ENCODE measurements at places on chromosomes 2 and 18.
A peak's percentile ranks its signal among the peaks of the same experiment; 100 is the strongest.

DNA sequence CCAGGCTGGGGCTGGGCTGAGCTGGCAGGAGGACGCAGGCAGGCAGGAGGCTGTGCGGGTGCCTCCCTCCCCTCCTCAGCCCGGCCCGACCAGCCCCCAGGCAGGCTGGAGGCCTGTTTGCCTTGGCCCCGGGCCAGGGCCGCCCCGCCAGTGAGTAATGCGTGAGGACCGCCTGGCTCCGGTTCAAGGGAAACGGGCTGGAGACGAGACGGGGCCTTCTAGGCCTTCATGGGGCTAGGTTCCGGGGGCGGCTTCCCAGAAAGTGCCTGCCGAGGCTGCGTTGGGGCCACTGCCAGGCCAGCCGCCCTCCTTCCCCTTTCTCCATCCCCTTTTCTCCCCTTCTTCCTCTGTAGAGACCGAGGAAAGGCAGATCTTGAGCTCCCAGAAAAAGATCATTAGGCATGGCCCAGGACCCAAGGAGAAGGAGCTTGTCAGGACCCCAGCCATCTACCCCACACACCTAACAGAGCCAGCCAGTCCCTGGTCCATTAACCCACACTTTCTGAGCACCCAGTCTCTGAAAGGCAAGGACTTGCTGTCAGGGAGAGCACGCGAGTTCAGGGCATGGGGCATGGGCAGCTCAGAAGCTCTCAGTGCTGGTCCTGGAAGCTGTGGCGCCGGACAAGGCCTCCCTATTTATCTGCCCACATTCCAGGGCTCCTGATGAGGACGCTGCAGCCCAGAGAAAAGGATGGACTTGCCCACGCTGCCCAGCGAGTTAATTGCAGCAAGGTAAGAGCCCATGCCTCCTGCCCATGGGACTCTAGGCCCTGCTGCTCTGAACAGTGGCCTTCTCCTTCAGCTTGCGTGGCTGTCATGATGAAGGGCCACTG, 48.5 kb downstream of the SMAD7 start:
- peak; percentile 74 for DNase-seq

DNA sequence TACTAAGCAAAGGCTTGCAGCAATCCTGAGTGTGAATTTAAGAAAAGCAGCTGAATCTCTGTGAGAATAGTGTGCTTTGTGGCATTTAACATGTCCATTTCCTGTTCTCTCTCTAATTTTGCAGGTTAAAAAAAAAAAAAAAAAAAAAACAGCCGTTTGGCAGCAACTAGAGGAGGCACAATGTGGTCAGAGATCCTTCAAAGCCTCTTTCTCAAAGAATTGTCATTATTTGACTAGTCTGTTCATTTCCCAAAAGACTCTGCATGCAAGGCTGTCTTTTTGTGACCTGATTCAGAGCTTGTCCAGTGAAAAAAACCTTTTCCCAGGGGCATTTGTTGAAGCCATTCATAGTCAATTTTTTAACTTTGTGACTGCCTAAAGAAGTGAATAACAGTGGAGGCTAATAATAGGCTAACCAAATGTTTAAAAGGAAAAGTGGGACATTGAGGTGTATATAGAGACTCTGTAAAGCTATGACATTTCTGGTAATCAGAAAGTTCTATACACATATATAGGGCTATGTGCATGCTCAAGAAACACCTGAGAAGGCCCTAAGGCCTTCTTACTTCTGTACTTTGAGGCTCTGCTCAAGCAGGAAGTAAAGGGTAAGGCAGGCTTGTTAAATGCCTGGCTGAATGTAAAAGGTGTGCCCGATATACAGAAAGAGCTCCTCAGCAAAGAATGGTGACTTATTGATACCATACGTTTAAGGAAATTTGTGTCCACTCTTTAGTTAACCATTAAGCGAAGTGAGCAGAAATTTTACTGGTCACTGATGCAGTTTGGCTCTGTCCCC, 289.6 kb upstream of the RAB6C start:
- DNase-seq = no peak

- no peak for DNase-seq
Observed at GRCh38 chr18:32302806-32303205, 113.0 kb downstream of the MEP1B start.

GRCh38 chr2:219998714-219999227, 371.3 kb downstream of the SLC4A3 start:
- no peak for DNase-seq

DNA sequence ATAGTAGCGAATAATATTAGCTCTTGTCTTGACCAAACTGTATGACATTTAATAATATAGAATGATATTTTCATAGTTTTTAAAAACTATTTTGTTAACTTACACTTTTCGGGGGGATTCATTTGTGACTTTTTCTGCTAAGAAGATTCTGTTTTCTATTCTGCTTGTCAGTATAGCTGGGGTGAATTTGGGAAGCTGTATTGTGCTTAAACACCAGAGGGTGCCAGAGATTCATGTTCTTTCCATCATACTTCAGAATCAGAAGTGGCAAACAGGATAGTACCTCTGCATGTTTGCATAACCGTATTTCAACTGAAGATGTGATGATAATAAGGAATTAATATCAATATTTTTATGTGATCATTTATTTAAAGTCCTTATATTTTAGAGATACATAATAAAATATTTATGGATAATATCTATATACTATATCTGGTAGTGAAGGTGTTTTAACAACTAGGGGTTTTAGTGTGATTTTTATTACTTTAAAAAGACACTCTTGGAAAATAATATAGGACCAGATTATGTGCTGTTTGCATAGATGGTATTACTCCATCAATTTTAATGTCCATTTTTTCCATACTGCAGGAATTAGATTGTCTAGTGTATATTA, 81.0 kb downstream of the TAF4B start:
- peak; percentile 17 for DNase-seq

DNA sequence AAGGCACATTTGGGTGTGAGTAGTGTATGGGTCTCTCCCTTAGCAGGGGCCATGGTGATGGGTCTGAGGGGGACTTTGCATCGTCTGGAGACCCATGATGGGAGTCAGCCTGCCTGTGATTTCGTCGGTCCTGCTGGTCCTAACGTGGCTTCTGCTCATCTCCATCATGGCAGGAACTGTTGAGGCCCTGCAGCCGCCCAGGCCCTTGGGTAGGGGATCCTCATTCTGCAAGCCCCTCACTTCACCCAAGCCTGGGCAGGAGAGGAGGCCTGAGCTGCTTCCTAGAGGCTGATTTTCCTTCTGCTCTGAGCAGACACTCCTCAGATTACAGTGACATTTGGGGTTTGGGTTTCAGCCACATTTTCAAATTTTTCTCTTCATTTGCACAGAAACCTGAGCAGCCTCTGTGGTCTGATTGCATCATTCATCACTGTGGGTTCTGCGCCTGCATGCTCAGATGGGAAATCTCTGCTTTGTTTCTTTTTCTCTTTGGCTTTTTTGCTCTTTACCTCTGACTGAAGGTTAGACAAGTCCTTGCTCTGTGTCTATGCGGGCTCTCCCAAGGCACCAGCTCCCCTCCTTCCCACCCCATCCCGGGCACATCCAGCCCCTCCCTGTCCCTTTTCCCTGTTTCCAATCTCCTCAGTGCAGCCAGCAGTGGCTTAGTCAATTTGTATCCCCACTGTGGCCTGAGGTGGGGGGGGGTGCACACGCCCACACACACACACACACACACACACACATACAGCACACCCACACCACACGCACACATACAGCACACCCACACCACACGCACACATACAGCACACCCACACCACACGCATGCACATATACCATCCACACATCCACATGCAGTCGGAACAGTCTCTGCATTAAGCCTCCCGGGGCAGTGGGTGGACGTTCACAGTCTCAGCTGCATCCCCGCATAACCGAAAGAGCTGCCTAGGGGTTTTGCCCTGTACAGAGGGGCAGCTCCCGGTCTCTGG, 305.4 kb upstream of the HS6ST1 start:
- DNase-seq = peak; percentile 67

DNA sequence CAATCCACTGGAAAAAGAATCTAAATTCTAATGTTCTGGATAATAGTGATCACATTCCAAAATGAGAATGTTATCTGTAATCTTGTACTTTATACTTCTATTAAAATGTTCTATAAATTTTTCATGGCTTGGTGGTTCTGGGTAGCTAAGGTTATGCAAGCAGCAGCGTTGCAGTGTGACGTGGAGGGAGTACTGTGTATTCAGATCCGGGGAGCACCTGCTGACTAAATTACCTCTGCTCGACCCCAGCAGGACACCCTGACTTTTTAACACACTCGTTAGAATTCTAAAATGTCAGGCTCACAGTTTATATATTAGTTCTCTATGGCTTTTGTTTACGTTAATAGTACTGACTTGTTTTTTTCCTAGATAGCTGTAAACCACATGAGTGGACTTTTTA, 13.0 kb downstream of the ATIC start:
- no peak for DNase-seq
